H1 (cell line): ENCODE measurements at places on chromosomes 16 and 17. TPM values are rescaled to one million over a fixed set of nuclear protein-coding genes. Genes with fewer than 3 reads are reported as not detected.
A peak's percentile ranks its signal among the peaks of the same experiment; 100 is the strongest.

DNA sequence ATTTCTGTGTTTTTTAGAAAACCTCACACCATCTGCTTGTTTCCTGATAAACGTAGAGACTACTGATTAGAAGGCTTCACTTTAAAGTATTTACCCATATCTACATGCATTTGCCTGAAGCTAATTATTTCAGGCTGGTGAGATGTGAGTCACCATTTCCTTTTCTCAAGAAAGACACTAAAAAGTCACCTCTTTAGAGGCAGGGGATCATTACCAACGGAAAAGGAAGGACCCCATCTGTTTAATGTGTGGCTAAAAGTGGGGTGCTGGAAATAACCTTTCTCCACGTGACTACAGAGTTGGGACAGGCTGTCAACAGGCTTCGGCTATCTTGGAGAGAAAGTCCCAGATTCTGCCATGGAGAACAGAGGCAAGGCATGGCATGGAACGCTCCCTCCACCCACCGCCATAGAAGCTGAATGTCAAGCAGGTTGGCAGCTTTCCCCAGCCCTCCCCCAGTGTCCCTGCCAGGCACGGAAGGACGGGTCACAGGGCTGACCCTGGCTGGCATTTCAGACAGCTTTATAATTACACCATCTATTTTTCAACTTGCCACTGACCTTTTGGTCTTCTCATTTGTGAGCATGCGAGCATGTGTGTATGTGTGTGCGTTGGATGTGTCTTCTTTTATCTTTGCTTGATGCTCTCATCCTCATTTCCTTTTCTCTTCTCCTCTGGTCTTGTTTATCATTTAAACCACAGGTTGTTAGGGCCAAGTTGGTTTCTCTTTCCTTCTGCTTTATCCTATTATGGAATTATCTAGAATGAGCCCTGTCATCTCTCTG lies 157.0 kb downstream of the CPPED1 start:
- no peaks in the 10 kb centered on the region for H3K36me3 ChIP-seq
- no peak overlapping the region for H3K27ac ChIP-seq
- H3K4me3 ChIP-seq, result no peak overlapping the region
- no peaks in the 10 kb centered on the region for H3K4me1 ChIP-seq

DNA sequence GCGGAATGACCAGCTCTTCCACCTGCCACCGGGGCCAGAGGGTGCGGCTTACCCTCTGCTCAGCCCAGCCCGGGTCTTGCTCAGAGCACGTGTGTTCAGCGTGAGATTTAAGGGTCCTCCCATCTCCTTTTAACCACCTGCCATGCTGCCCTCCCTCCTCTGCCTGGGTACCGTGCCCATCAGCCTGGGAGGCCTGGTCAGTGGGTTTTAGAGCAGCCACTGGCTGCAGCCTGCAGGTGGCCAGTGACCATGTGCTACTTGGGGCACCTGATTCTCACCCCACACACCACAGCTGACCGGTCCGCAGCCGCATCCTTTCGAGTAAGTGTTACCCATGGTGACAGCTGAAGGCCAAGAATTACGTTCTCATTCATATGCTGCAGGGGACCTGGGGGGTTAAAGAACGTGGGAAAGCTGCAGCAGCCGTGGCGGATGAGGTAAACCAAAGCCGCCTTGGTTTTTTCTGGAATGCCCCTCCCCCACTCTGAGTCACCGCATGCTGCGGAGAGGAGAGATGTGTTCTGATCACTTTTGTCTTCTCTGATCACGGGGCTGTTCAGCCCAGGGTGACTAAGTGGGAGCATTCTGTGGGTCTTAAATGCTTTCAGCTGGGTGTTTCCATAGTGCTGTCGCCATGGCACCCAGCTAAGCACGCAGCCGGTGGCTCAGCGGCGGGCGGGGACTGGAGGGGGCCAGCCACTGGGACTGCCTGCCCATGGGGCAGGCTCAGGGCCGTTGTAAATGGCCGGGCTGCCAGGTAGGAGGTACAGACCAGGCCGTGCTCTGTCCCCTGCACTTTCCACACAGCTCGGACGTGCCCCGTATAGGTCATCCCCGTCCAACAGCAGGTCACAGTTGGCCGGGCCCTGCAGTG lies 59.8 kb downstream of the BAIAP2 start:
- H3K4me1 ChIP-seq, result peaks cover 40% of the 10 kb centered on the region
- no peaks in the 10 kb centered on the region for H3K27me3 ChIP-seq
- H3K36me3 ChIP-seq, result no peaks in the 10 kb centered on the region
- no peak overlapping the region for H3K4me3 ChIP-seq
- no peak overlapping the region; the same call in 1 of the 2 replicates for H3K27ac ChIP-seq

DNA sequence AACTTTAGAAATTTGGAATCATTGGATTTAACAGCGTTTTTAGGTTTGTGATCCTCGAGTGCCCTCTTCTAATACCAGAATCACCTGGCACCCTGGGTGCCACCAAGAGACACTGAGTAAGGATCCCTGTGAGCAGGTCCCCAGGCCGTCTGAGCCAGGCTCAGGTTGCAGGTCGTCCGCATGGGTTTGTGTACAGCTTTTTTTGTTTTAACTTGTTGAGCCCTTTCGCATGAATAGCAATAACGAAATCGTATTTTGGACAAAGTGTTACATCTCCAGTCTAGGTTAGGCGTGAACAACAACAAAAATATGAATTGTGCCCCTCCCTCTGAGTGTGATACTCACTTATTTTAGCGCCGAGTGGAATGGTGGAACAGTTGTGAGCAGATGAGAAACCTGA lies 10.9 kb downstream of the USP10 start:
- no peak for DNase-seq
- H3K27ac ChIP-seq, result no peak overlapping the region
- no peaks in the 10 kb centered on the region for H3K27me3 ChIP-seq
- H3K4me1 ChIP-seq, result peaks cover 25% of the 10 kb centered on the region
- no peaks in the 10 kb centered on the region; the same call in 1 of the 2 replicates for H3K36me3 ChIP-seq

GRCh38 chr17:20121359-20122253 lies 112.4 kb downstream of the SPECC1 start:
- DNase-seq, result peak; percentile 64
- H3K4me3 ChIP-seq, result no peak overlapping the region
- no peaks in the 10 kb centered on the region for H3K27me3 ChIP-seq

DNA sequence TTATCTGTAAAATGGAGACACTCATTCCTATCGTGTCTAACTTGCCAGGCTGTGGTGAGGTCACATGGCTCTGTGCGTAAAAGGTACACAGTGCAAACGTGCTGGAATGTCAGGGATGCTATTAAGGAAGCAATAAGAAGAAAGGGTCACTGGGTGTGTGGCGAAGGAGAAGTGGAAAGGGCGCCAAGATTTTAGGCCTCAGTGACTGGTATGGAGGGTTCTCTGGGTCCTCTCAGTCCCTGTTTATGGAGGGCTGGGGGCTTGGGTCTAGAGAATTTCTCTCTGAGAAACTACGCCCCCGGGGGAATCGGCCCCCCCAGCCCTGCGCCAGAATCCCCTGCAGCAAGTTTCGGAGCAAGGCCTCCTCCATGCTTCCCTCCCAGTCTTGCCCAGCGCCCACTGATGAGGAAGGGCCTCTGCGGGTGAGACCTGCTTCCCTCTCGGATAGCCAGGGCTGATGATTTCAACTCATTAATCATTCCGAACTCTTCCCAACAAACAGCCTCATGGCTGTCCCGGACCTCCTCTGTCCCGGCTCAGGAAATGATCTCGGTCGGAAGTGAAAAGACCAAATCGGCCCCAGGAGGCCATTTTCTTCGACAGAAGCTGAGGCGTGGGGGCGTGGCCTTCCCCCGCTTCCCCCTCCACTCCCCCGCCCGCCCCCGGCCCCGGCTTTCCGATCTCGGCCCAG lies 1.2 kb upstream of the HEXIM1 start:
- no peak for DNase-seq
- no peaks in the 10 kb centered on the region for H3K36me3 ChIP-seq
- H3K27ac ChIP-seq, result peak overlapping the region; percentile 99
- H3K4me1 ChIP-seq, result peaks cover 18% of the 10 kb centered on the region
- peak overlapping the region; percentile 93 for H3K4me3 ChIP-seq

Gene SLC38A8
- total RNA-seq, result not detected in 2 replicates

Gene SNX20
- total RNA-seq, result not detected in 2 replicates

Gene SEC14L1
- total RNA-seq, result 74.4 TPM in 2 replicates

DNA sequence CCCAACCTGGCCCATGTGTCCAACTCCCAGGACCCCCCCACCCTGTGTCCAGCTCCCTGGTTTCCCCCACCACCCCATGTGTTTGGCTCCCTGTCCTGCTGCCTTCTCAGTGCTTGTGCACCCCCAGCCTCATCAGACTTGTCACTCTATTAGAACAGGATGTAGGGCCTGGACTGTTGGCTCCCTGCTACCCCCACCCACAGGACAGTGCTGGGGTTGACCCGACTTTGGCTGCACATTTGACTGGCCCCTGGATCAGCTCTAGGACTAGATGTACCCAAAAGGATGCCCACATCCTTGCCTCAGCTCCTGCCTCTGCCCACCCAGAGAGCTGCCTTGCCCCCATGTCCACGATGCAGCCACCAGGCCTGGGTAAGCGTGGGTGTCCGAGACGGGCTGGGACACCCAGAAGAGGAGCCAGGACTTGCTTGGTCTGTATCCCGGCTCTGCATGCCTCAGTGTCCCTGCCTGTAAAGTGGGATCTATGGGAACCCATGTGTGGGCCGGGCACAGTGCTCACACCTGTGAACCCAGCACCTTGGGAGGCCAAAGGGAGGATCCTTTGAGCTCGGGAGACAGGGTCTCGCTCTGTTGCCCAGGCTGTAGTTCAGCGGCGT lies 1.5 kb upstream of the CCDC57 start:
- H3K36me3 ChIP-seq, result no peaks in the 10 kb centered on the region
- H3K27me3 ChIP-seq, result peaks cover 21% of the 10 kb centered on the region
- no peak overlapping the region for H3K4me3 ChIP-seq
- no peak for DNase-seq

Gene TP53TG3E
- total RNA-seq, result not detected in 2 replicates

- peaks cover 22% of the 10 kb centered on the region for H3K4me1 ChIP-seq
- no peak overlapping the region for H3K4me3 ChIP-seq
- no peak overlapping the region for H3K27ac ChIP-seq
- DNase-seq, result no peak
- H3K36me3 ChIP-seq, result no peaks in the 10 kb centered on the region; the same call in 1 of the 2 replicates
These were observed 5.1 kb upstream of the RASL10B start for GRCh38 chr17:35726127-35726952.

DNA sequence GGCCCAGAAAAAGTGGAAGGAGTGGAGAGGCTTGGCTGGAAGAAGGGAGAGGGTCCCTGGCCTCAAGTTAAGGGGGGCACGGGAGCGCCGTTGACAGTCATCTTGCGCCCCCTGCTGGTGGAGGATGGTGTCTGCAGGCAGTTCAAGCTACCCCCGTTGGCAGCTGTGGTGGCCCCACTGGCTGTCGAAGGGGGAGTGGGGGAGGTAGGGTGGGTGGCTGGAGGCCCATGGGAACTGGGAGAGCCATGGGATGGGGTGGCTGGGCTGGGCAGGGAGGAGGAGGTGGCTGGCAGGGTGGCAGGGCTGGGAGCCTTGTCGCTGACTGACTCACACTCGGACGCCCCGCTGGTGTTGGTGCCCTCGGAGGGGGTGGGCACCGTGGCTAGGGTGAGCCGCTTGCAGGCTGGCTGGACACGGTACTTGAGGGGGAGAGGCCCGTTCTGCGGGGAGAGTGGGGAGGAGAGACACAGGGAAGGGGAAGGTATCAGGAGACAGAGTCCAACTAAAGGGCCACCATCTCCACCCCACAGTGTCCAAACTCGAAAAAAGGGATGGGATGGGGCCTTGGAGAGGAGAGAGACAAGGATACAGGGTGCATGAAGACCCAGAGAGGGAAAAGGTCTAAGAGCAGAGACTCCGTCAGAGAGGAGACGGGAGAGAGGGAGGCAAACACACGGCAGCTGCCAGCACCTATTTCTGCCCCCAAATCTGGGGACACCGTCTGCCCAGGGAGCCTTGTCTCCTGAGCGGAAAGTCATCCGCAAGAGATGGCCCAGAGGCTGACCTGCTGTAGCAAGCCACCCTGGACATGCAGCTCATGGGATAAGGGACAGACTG lies 5.2 kb downstream of the CISD3 start:
- no peaks in the 10 kb centered on the region for H3K27me3 ChIP-seq
- no peak overlapping the region for H3K4me3 ChIP-seq
- no peak overlapping the region for H3K27ac ChIP-seq
- H3K4me1 ChIP-seq, result peaks cover 7% of the 10 kb centered on the region; the same call in 1 of the 2 replicates

DNA sequence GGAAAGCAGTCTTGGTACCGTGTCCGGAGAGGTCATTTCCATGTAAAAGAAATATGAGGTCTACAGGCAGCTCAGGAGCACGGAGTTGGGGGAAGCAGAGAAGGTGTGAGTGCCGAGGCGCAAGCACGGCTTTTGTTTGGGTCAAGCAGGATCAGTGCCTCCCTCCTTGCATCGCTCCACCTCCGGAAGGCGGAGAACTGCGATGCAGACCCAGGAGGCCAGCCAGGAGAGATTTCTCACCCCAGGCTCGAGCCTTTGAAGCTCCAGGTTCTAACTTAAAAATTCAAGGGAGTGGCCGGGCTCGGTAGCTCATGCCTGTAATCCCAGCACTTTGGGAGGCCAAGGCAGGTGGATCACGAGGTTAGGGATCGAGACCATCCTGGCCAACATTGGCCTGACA lies 25.0 kb downstream of the NAA60 start:
- peak overlapping the region; percentile 47; the same call in 1 of the 2 replicates for H3K27ac ChIP-seq
- H3K4me3 ChIP-seq, result no peak overlapping the region
- H3K36me3 ChIP-seq, result peaks cover 3% of the 10 kb centered on the region
- peaks cover 13% of the 10 kb centered on the region for H3K4me1 ChIP-seq
- no peak for DNase-seq
- no peaks in the 10 kb centered on the region for H3K27me3 ChIP-seq

GRCh38 chr17:36576793-36577192 lies 14.9 kb upstream of the DHRS11 start:
- DNase-seq, result no peak
- H3K4me3 ChIP-seq, result no peak overlapping the region
- H3K36me3 ChIP-seq, result no peaks in the 10 kb centered on the region; the same call in 1 of the 2 replicates

Gene TPSD1
- total RNA-seq, result not detected in 2 replicates

Gene GDPD3
- total RNA-seq, result 1.5 TPM in 1 of 2 replicates, not detected in the other

Gene ERBB2
- total RNA-seq, result 394 and 403 TPM in 2 replicates

GRCh38 chr16:60073376-60073775 lies 1339.3 kb upstream of the GOT2 start:
- no peak overlapping the region for H3K4me3 ChIP-seq
- no peaks in the 10 kb centered on the region for H3K27me3 ChIP-seq
- DNase-seq, result no peak
- no peak overlapping the region for H3K27ac ChIP-seq
- no peaks in the 10 kb centered on the region for H3K36me3 ChIP-seq

Gene MPV17L
- 7.3 and 8.2 TPM in 2 replicates for total RNA-seq

GRCh38 chr16:23382279-23382678 lies 70.7 kb downstream of the COG7 start:
- no peak for DNase-seq
- no peak overlapping the region for H3K27ac ChIP-seq
- H3K27me3 ChIP-seq, result no peaks in the 10 kb centered on the region
- H3K36me3 ChIP-seq, result no peaks in the 10 kb centered on the region

DNA sequence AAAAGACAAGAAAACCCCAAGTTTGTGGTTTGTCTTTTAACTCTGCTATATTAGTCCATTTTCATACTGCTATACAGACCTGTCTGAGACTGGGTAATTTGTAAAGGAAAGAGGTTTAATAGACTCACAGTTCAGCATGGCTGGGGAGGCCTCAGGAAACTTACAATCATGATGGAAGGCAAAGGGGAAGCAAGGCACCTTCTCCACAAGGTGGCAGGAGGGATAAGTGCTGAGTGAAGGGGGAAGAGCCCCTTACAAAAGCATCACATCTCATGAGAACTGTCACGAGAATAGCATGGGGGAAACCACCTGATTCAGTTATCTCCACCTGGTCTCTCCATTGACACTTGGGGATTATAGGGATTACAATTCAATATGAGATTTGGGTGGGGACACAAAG lies 13.5 kb upstream of the ADAM11 start:
- H3K4me1 ChIP-seq, result no peaks in the 10 kb centered on the region; the same call in 1 of the 2 replicates
- H3K36me3 ChIP-seq, result no peaks in the 10 kb centered on the region; the same call in 1 of the 2 replicates
- H3K27ac ChIP-seq, result no peak overlapping the region
- DNase-seq, result no peak
- no peaks in the 10 kb centered on the region for H3K27me3 ChIP-seq
